GM12878 (cell line): ENCODE measurements at places on chromosomes 7 and 10.

DNA sequence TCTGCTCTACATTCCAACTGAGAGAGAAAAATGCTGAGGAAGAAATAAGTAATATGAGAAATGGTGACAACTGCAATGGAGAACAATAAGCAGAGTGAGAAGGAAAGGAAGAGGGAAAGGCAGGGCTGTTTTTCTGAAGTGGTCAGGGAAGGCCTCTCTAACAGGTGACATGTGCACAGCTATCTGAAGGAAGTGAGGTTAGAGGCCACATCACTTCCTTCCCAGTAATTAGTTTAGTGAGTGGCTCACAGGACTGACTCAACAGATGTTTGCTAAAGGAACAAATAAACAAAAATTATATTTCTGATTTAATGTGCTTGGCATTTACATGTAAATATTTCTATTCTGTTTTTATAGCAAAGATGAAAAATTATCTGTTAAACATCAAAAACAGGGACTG, 77.9 kb downstream of the ARHGAP21 start:
- H3K4me3 ChIP-seq: no peak overlapping the region
- no peaks in the 10 kb centered on the region for H3K36me3 ChIP-seq
- no peak for DNase-seq

GRCh38 chr10:99815621-99816020, 33.2 kb downstream of the ABCC2 start:
- no peak overlapping the region for H3K27ac ChIP-seq
- no peak overlapping the region for H3K4me3 ChIP-seq
- no peaks in the 10 kb centered on the region for H3K27me3 ChIP-seq
- DNase-seq: no peak
- H3K4me1 ChIP-seq: no peaks in the 10 kb centered on the region

DNA sequence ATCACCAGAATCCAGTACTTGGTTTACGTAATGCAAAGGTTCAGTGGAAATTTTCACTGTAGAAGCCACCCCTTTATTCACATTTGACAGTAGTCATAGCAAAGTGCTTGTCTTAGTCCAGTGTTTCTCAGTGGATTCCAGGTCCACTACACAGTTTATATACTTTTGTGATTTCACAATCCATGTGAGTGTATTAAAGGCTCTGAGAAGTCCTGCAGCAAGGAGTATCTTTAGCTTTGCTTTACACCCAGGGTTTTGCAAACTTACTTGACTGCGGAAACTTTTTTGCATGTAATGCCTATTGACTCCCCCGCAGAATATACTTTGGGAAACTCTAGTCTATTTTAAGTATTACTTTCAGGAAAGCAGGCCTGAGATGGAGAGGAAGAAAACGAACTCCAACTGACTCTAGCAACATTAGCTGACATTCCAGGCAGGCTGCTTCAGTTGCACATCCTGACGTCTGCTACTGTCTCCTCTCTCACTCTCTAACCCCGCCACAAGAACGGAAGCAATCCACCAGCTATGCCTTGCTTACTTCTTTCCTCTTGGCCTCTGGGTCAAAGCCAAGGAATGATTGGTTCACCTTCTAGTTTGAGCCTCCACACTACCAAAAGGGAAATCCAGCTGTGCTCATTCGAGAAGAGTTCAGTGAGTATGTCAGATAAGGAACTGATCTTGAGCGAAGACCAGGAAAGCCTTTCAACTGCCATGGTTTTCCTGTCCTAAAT, 6.2 kb downstream of the PLXNA4 start:
- H3K4me1 ChIP-seq: no peaks in the 10 kb centered on the region
- H3K27me3 ChIP-seq: peaks cover 15% of the 10 kb centered on the region
- no peak for DNase-seq

DNA sequence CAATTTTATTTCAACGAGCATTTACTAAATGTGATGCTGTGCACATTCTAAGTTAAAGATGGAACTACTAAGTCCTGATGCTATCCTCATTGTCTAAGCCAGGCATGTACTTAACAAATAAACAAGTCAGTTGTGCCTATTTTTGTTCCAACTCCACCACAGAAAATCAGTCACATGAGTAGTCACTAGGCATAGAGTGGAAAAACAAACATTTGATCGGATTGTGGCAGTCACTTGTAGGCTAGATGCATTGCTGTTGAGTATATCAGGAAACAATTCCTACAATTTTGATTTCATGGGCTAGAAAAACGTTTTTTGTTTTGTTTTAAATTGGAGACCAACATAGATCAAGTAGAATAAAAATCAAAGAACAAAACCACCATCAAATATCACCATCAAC, 177.6 kb upstream of the SLC25A13 start:
- no peak overlapping the region for H3K27ac ChIP-seq
- H3K27me3 ChIP-seq: no peaks in the 10 kb centered on the region
- H3K4me3 ChIP-seq: no peak overlapping the region
- no peak for DNase-seq

- H3K4me3 ChIP-seq: no peak overlapping the region
- no peaks in the 10 kb centered on the region for H3K4me1 ChIP-seq
- no peak for DNase-seq
- H3K27me3 ChIP-seq: no peaks in the 10 kb centered on the region
- no peak overlapping the region for H3K27ac ChIP-seq
These were observed 7.3 kb upstream of the CRPPA start for GRCh38 chr7:16428672-16429071.

GRCh38 chr7:153193144-153193595, 433.6 kb downstream of the ACTR3B start:
- H3K4me3 ChIP-seq: no peak overlapping the region
- H3K4me1 ChIP-seq: no peaks in the 10 kb centered on the region
- H3K27me3 ChIP-seq: no peaks in the 10 kb centered on the region
- DNase-seq: no peak

GRCh38 chr10:28940158-28940888, 263.0 kb downstream of the BAMBI start:
- no peaks in the 10 kb centered on the region for H3K4me1 ChIP-seq
- no peaks in the 10 kb centered on the region for H3K27me3 ChIP-seq
- H3K36me3 ChIP-seq: no peaks in the 10 kb centered on the region
- DNase-seq: no peak

- no peak for DNase-seq
- no peak overlapping the region for H3K4me3 ChIP-seq
- no peak overlapping the region for H3K27ac ChIP-seq
- H3K27me3 ChIP-seq: no peaks in the 10 kb centered on the region
- H3K36me3 ChIP-seq: no peaks in the 10 kb centered on the region
These were observed 73.3 kb downstream of the KIAA1549 start for GRCh38 chr7:138907850-138908249.

- H3K27me3 ChIP-seq: no peaks in the 10 kb centered on the region
- H3K4me1 ChIP-seq: no peaks in the 10 kb centered on the region
- DNase-seq: no peak
- H3K36me3 ChIP-seq: no peaks in the 10 kb centered on the region
- H3K4me3 ChIP-seq: no peak overlapping the region
- H3K27ac ChIP-seq: no peak overlapping the region
These were observed 172.8 kb upstream of the CXCL12 start for GRCh38 chr10:44557596-44558191.

DNA sequence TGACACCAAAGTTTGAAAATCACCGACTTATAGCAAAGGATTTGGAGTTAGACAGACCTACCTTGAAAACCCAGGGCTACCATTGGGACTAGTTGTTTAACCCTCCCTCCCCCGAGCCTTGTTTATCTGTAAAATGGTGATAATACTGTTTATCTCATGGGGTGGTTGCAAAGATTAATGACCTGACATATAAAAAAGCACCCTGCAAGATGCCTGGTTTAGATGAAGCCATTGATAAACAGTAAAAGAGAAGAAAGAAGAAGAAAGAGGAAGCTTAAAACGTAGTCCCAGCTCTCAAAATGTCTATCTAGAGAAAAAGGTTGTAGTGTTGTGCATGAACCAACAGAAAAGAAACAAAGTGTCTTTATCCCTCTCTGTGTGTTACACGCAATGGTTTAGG, 145.7 kb downstream of the FGFR2 start:
- no peaks in the 10 kb centered on the region for H3K36me3 ChIP-seq
- no peak for DNase-seq
- no peaks in the 10 kb centered on the region; the same call in 1 of the 2 replicates for H3K27me3 ChIP-seq

GRCh38 chr10:7337431-7338171, 73.2 kb downstream of the SFMBT2 start:
- H3K4me3 ChIP-seq: peak overlapping the region; percentile 28; the same call in 1 of the 2 replicates
- H3K27ac ChIP-seq: peak overlapping the region; percentile 78
- DNase-seq: no peak
- peaks cover 11% of the 10 kb centered on the region for H3K36me3 ChIP-seq

- no peak overlapping the region for H3K27ac ChIP-seq
- peaks cover 15% of the 10 kb centered on the region for H3K36me3 ChIP-seq
- peaks cover 27% of the 10 kb centered on the region for H3K4me1 ChIP-seq
- no peak for DNase-seq
- no peak overlapping the region for H3K4me3 ChIP-seq
These were observed 19.0 kb downstream of the WDFY4 start for GRCh38 chr10:48703531-48704122.

DNA sequence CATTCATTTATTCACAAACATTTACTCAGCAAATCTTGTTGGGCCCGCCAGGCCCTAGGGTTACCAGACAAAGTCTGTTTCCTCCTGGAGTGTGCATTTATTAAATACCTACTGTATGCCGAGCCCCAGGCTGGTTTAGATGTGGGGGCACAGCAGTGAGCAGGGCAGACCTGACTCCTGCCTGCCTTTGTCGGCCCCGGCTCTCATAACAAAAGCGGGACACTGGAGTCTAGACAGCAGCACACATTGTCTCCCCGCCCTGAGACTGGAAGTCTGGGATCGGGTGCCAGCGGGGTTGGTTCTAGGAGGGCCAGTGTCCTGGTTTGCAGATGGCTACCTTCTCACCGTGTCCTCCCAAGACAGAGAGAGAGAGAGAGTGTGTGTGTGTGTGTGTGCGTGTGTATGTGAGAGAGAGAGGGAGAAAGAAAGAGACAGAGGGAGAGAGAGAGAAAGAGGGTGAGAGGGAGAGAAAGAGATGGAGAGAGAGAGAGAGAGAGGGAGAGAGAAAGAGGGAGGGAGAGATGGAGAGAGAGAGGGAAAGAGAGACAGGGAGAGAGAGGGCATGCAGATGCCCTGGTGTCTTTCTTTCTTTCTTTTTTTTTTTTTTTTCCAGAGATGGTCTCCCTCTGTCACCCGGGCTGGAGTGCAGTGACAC, 25.9 kb downstream of the ELFN1 start:
- H3K36me3 ChIP-seq: no peaks in the 10 kb centered on the region
- no peak overlapping the region for H3K27ac ChIP-seq
- no peaks in the 10 kb centered on the region for H3K27me3 ChIP-seq
- DNase-seq: no peak
- no peaks in the 10 kb centered on the region for H3K4me1 ChIP-seq

- no peak overlapping the region for H3K27ac ChIP-seq
- no peaks in the 10 kb centered on the region for H3K36me3 ChIP-seq
- DNase-seq: no peak
- no peaks in the 10 kb centered on the region for H3K27me3 ChIP-seq
- H3K4me3 ChIP-seq: no peak overlapping the region
- no peaks in the 10 kb centered on the region for H3K4me1 ChIP-seq
These were observed 525.2 kb downstream of the GLRX3 start for GRCh38 chr10:130661419-130661818.

DNA sequence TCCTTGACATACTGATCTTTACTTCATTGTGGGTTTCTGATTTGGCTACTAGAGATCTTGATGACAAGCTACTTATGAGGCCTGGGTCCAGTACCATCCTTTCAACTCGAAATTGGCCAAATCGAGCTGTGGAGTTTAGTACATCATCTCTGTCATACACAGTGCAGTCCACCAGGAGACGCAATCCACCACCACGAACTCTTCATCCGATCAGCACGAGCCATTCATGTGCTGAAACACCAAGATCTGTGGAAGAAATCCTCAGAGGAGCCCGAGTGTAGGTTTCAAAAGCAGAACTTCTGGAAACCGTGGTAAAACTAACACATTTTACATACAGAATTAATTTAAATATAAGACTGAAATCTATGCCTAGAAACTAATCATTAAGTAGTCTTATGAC, 14.2 kb downstream of the DNAJC9 start:
- H3K4me3 ChIP-seq: no peak overlapping the region
- peaks cover 26% of the 10 kb centered on the region for H3K36me3 ChIP-seq
- no peaks in the 10 kb centered on the region for H3K4me1 ChIP-seq
- no peak overlapping the region for H3K27ac ChIP-seq

GRCh38 chr7:155804431-155804831, 7.8 kb downstream of the SHH start:
- peaks cover 6% of the 10 kb centered on the region for H3K27me3 ChIP-seq
- no peaks in the 10 kb centered on the region for H3K4me1 ChIP-seq
- H3K36me3 ChIP-seq: no peaks in the 10 kb centered on the region
- no peak overlapping the region for H3K27ac ChIP-seq
- DNase-seq: no peak
